ENCODE measurements at places on chromosomes 12 and 14.

GRCh38 chr12:3310271-3311026 lies 180.6 kb upstream of the PRMT8 start:
- DNase-seq = no peak

DNA sequence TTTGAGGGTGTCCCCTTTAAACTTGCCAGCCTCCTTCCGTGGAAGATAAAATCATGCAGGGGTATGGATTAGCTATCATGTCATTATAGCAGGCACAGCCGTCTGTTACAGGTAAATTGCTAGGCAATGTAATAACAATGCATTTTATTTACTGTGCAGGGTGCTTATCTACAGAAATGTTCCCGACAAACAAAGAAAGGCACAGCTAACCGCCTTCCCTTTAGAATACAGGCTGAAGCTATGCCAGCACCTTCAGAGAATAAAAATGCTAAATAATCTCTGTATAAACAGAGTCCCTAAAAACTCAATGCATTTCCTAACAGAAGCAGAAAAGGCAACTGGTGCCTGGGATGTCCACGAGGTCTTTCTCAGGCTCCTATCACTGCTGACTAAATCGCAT lies 239.2 kb downstream of the SPTSSA start:
- DNase-seq = no peak

- DNase-seq = peak; percentile 45
Observed at GRCh38 chr14:74290415-74290814, 12.3 kb downstream of the ABCD4 start.

GRCh38 chr12:71792599-71792998 lies 37.9 kb downstream of the RAB21 start:
- DNase-seq = no peak

DNA sequence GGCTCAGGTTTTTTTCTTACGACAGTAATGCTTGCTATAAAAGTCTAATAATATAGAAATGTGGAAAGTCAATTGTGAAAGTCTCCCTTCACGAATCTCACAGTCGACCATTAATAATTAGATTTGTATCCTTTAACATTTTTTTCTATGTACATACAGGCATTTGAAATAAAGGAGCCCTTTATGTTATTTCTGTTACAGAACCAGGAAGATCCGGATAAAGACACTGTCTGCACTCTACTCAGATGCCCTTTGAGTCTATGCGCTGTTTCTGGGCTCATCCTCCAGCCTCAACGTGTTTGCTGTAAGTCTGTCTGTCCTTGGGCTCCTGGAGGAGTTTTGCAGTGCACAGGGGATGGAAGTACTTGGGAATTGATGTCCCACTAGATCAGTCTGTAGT lies 212.2 kb upstream of the ATP2B1 start:
- no peak for DNase-seq

Measured in CD4-positive, alpha-beta T cell (primary cell).